ENCODE measurements at places on chromosomes 12 and 14.

GRCh38 chr12:85182699-85183098 is 97.3 kb upstream of the ALX1 start:
- no peak for DNase-seq

GRCh38 chr12:38016602-38017001 is 300.0 kb upstream of the ALG10B start:
- DNase-seq: no peak

DNA sequence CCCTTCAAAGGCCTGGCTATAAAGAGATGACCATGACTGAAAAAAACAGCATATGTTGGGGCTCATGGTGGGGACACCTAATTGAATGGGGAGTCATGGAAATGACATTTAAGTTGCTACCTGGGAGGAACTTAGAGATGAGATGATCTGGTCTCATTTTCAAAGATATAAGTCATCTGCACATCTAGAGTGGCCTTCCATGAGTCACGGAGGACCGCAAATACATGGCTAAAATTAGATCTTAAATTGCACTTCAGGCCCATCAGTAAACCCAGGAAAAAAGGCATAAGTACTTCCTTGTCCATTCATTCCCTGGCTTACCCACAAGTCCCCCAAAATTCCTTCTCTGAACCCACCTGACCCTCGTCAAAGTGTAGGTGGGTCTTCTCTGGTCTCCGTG is 53.4 kb downstream of the SPTB start:
- no peak for DNase-seq

GRCh38 chr12:92248977-92249376 is 103.3 kb upstream of the BTG1 start:
- DNase-seq: no peak

DNA sequence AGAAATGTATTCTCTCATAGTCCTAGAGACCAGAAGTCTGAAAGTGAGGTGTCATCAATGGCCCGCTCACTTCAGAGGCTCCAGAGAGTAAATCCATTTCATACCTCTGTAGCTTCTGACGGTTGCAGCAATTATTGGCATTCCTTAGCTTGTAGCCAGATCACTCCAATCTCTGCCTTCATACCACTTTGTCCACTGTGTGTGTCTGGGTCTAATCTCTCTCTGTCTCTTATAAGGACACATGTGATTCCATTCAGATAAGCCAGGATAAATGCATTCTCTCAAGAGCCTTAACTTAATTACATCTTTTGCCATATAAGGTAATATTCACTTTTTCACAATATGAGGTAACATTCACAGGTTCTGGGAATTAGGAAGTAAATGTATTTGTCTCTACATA is 365.7 kb downstream of the GXYLT1 start:
- DNase-seq: no peak
